ENCODE measurements at places on chromosomes 16 and 17.

DNA sequence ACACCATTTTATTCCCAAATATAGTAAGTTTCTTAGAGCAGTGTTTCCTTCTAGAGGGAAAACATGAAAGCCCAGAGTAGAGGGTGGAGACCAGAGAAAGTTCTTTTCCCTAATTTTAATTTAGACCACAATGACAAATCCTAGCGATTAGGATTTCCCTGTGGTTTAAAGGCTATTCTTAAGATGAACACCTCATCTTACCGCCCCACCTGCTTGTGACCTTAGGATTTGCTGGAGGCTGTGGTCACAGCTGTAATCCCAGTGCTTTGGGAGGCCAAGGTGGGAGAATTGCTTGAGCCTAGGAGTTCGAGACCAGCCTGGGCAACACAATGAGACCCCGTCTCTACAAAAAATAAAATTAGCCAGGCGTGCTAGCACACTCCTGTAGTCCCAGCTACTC is 51.1 kb downstream of the GPRC5B start:
- no peak for DNase-seq

- no peak for DNase-seq
Measured at GRCh38 chr17:45413498-45413923, 19.2 kb downstream of the ARHGAP27 start.

- DNase-seq = no peak
Measured at GRCh38 chr16:80746231-80746630, 58.2 kb downstream of the CDYL2 start.

DNA sequence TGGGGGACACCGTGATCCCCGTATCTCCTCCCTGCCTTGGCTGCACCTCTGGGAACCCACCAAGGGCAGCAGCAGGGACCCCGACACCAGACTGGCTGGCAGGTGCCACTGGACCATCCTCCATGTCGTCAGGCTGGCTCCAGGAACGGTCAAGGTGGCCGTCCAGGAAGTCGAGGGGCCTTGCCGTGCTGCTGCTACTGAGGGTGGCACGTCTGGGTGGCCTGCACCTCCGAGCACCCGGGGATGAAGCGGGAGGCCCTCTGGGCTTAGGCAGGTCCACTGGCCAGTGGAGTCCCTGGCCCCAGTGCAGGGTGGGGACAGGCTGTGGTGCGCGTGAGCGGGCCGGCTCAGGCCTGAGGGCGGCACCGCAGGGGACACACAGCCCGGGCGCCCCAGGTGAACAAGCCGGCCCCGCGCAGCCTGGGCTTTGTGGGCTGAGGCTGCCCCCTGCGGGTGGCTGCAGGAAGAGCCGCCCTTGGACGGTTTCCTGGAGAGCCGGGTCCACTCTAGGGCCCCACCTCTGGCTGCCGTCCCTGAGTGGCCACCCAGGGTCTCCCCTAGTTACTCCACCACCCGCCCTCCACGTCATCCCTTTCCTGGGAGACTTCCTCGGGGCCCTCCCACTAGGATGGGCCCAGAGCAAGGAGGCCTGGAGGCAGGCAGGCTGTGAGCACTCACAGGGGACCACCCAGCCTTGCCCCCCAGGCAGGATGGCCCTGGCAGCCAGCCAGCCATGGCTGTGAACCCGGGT is 42.8 kb upstream of the ZC3H18 start:
- peak; percentile 49 for DNase-seq

DNA sequence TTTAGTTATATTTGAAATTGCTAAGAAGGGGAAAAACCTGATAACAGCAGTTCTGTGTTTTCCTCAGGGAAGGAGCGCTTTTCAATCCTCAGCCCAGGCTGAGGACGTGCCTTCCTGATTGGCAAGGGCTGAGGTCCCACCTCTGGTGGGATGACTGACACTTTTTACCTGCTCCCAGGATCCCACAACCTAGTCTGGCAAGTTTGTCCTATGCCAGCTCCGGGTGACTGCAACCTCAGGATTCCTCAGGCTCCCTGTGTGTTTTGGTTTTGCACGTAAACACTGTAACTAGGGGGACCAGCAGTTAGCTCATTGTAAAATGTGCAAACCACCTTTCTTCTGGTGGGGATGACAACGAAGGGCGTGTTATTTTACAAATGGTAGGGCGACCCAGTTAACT is 7.5 kb downstream of the MARCHF10 start:
- no peak for DNase-seq
